ENCODE measurements at places on chromosomes 13 and 19.

- DNase-seq = no peak
These were observed 53.6 kb upstream of the FARP1 start for GRCh38 chr13:98089246-98089645.

GRCh38 chr19:33417751-33418150, 44.2 kb downstream of the CEBPG start:
- DNase-seq = no peak

DNA sequence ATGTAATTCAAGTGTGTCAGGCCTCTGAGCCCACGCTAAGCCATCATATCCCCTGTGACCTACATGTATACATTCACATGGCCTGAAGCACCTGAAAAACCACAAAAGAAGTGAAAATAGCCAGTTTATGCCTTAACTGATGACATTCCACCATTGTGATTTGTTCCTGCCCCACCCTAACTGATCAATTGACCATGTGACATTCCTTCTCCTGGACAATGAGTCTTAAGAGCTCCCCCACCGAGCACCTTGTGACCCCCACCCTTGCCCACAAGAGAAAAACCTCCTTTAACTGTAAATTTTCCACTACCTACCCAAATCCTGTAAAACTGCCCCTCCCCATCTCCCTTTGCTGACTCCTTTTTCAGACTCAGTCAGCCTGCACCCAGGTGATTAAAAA, 52.1 kb upstream of the ARHGEF7 start:
- no peak for DNase-seq

DNA sequence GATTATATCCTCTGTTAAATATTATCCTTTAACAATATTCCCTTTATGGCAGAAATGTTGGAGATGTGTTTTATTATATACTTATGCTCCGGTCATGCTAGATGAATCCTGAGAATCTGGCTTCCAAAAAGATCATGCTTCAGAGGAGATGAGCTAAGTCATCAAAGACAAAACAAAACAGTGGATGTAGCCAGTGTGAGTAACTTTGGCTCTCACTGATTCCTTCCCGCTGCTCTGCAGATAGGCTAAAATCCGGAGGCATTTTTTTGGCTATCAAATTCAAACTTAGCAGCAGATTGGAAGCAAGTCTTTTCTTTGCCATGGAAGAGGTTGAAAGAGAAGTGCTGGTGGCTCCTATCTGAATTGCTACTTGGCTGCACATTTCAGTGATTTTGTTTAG, 295.9 kb downstream of the GPC6 start:
- no peak for DNase-seq

- DNase-seq = no peak
These were observed 75.0 kb downstream of the DHRS12 start for GRCh38 chr13:51728972-51729371.

DNA sequence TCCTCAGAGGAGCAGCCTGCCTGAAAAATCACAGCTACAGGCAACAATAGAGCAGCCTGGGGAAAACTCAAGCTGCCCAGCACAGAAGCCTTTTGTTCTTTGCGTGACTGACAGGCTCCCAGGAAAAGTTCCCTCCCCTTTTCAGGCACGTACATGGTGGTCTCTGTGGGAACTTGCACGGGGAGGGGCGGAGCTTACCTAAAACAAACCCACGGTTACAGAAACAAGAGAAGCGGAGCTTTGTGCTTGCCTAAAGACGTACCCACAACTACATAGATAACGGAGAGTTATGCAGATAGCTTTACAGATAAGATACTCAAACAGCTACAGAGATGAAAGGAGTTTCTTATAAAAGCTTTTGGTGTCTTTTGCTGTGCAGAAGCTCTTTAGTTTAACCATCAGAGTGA, 11.4 kb downstream of the ETFB start:
- DNase-seq = peak; percentile 67

DNA sequence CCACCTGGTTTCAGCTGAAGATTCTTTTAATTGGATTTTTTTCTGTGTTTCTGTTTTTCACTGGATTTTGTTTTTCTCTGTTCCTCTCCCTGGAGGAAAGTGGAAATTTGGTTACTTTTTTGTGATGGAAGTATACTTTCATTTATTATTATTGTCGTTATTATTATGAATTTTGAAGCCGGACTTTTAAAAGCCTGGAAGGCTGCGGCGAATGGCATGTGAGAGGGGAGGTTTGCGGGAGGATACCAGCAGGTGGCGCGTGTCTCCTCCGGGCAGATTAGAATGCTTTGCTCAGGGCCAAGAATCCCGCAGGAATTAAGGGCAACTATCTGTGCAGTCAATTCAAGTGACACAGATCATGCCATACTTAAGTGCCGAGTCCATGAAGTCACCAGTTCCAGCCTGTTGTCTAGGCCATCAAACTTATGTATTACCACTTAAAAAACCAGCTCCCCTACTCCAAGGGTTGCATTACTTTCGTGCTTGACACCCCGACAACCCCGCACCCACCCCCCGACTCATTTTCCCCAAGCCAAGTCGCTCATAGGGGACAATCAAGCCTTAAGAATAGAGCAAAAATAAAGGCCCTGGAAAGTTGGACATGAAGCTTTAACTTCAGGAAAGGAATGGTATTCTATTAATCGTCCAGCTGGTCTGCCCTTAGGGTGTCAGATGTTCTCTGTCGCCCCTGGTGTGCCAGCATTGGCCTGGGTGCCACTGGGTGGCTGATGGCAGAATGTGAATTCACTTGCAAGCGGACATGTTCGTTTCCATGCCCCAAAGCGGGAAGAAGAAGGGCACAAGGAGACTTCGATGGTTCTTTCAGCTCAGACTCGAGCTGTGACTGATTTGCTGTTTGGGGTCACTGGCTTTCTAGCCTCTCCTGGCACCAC, 1.3 kb upstream of the LRCH1 start:
- DNase-seq = peak; percentile 81

DNA sequence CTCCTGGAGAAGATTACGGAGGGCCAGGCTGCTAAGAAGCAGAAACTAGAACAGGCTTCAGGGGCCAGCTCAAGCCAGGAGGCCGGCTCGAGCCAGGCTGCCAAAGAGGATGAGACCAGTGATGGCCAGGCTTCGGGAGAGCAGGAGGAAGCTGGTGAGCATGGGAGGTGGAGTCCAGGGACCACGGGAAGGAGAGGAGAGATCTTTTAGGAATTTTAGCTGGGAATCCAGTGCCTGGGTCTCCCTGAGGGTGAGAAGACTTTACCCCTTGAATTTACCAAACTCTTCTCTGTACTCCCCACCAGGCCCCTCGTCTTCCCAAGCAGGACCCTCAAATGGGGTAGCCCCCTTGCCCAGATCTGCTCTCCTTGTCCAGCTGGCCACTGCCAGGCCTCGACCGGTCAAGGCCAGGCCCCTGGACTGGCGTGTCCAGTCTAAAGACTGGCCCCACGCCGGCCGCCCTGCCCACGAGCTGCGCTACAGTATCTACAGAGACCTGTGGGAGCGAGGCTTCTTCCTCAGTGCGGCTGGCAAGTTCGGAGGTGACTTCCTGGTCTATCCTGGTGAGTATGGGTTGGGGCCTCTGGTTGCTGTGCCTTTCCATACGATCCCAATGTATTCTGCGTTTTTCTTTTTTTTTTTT, 824 bp downstream of the TSEN34 start:
- DNase-seq = no peak

DNA sequence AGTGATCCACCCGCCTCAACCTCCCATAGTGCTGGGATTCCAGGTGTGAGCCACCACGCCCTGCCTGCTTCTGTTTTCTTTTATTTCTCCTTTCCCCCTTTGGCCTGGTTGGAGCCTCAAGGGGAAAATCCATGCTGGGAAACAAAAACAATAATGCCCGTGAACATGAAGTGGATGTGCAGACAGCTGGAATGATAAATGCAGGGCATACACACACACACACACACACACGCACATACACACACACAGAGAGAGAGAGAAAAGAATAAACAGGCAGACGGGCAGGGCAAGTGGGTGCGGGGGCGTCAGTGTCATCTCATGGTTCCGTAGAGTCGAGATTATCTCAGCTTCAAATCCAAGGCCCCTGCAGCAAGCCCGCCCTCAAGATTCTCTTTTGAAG, 4.4 kb upstream of the PLEKHF1 start:
- DNase-seq = no peak

DNA sequence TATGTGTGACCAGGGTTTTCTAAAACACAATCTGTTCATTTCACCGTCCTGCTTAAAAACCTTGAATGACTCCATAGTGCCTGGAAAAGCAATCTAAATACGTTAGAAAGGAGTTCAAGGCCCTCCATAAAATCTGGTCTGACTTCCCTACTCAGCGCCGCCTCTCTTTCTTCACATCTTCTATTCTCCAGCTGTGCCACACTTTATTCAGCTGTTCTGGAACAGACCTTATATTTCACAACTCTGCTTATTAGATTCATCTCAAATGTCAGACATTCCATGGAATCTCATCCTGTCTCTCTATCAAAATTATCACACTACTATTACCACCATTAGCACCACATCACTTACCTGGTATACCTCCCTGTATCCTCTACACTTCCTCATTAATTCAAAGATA, 19.8 kb upstream of the SPART start:
- no peak for DNase-seq

GRCh38 chr13:20487927-20488326, 37.7 kb downstream of the CRYL1 start:
- no peak for DNase-seq

- peak; percentile 46 for DNase-seq
These were observed 221.8 kb downstream of the OLFM4 start for GRCh38 chr13:53250272-53250875.

- DNase-seq = peak; percentile 45
These were observed 8.1 kb downstream of the PTGIR start for GRCh38 chr19:46616631-46617322.

DNA sequence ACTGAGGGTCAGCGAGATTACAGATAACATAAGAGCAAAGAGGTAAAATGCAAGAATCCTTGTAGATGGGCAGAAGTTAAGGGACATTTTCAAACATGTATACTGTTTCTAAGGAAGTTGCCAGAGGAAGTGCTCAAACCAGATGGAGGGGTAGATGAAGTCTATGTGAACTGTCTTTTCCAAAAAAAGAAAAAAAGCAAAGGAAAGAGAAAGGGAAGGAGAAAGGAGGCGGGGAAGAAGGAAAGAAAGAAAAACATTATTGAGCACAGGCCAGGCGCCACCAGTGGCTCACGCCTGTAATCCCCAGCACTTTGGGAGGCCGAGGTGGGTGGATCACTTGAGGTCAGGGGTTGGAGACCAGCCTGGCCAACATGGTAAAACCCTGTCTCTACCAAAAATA, 5.3 kb downstream of the DMAC2 start:
- DNase-seq = no peak

DNA sequence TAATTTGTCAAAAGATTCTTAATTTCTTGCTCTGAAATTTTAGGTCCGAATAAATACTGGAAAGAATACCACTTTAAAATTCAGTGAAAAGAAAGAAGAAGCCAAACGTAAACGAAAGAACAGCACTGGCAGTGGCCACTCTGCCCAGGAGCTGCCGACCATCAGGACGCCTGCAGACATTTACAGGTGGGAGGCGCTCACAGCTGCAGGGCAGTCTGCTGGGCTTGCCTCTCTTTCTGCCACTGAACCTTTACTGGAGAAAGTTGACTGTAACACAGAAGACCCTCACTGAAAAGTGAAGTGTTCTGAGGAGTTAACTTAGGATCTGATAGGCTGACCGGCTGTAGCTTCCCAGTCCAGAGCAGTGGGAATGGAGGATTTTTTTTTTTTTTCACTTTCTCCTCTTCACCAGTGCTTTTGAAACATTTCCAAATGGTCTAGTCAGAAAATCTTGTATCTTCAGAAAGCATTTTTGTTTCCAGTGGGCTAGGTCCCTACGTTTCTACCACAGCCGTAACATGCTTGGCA, 69.1 kb downstream of the URI1 start:
- DNase-seq = no peak

DNA sequence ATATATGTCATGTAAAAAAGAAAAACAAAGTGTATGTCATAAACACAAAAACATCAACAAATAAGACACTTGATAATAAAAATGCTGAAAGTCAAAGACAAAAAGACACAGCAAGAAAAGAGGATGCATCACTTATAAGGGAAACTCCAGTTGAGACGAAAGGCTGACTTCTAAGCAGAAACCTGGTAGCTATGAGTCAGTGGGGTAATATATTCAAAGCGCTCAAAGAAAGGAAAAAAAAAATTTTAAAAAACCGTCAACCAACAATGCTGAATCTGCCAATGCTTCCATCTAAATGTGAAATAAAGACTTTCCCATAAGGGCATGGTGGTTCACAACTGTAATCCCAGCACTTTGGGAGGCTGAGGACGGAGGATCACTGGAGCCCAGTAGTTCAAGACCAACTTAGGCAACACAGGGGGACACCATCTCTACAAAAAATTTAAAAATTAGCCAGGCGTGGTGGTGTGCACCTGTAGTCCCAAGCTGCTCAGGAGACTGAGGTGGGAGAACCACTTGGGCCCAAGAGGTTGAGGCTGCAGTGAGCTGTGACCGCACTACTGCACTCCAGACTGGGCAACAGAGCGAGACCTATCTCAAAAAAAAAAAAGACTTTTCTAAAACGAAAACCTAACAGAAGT, 24.0 kb downstream of the USP12 start:
- no peak for DNase-seq

DNA sequence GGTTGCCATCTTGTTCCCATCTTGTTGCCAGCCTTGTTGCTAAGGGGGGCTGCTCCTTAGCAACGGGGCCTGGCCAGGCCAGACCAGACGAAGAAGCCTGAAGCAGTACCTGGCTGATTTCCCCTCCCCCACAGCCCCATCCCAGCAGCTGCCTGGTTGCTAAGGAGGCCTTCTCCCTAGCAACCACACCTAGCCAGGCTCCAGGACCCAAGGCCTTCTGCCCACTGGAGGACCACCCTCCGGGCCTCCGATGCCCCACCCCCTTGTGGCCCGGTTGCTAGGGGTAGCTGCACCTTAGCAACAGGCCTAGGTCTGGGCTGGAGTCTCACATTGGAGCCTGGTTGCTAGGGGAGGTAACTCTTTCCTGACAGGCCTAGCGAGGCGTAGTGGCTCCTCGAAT, 3.9 kb downstream of the PRRG2 start:
- peak; percentile 32 for DNase-seq

DNA sequence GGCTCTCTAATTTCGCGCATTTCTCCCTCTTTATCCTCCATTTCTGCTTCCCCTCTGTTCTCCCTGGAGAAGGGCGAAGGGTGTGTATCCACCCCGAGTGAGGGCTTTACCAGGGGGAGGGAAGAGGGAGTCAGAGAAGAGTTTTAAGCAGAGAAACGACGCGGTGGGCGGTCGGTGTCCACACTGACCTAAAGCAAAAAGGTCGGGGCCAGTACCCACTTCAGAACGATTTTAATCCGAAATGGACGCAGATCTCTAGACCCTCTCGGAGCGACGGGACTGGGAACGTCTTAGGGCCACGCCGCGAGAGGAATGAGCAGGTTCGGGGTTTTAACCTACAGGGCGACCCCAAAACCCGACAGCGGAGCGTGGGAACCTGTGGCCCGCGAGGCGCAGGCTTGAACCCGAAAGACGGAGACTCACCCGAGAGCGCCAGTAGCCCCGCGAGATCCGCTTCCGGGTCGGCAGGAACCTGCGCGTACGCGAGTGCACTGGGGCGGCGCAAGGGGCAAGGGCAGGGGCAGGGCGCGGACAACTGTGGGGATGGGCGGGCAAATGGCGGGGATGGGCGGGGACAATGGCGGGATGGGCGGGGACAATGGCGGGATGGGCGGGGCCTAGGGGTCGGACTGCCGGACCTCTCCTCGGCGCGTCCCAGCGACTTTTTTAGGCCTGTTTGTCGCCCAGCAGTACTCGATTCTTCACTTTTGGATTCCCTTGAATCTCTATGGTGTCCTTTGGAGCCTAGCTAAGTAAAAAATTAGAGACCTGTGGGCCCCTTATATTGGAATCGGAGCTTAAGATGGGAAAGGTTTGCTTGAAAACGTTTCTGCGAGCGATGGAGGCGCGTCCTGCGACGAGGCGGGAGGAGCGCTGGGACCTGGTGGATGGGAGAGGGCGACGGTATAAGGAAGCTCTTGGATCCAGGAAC, at the start of gene ZNF677:
Gene ZNF677 (minus strand): TSS at position 463 of the 931 bp plus-strand sequence. CDS start 3,323 bp downstream, outside the sequence.
- peak; percentile 62 for DNase-seq

GRCh38 chr13:58594747-58595600, 963.4 kb downstream of the PCDH17 start:
- no peak for DNase-seq

All from neural crest cell (in vitro differentiated cells).